ENCODE measurements at places on chromosomes 5 and 9.

DNA sequence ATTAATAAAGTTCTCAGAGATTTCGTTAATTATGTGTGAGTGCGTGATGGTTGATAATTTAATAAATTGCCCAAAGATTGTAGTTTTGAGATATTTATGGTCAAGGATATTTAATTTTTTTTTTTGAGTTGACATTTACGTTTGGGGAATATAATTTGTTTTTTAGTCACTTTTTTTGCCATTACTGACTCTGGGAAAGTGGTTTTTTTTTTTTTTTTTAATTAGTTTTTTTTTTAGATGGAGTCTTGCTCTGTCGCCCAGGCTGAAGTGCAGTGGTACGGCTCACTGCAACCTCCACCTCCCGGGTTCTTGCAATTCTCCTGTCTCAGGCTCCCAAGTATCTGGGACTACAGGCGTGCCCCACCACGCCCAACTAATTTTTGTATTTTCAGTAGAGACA, 1.7 kb downstream of the BDP1 start:
- no peak for DNase-seq

DNA sequence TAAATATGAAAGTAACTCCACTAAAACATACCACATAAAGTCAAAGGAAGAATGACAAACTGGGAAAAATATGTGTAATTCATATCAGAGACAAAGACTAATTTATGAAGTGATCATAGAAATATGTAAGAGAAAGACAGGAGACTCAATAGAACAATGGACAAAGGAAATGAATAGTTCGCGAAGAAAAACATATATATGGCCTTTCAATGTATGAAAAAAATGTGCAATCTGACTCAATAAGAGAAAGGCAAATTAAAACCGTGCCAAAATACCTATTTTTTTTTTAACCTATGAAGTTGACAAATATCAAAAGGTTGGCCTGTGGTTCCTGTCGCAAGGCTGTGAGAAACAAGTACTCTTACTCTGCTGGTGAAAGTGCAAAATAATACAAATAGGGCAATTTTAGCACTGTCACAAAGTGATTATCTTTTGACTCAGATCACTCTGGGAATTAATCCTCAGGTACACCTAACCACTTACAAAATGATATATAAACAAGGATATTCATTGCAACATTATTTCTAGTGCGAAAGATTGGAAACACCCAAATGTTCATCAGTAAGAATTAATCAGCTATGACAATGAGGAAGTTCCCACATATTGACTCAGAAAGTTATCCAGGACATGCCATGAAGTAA, 3.7 kb downstream of the C9 start:
- no peak for DNase-seq

DNA sequence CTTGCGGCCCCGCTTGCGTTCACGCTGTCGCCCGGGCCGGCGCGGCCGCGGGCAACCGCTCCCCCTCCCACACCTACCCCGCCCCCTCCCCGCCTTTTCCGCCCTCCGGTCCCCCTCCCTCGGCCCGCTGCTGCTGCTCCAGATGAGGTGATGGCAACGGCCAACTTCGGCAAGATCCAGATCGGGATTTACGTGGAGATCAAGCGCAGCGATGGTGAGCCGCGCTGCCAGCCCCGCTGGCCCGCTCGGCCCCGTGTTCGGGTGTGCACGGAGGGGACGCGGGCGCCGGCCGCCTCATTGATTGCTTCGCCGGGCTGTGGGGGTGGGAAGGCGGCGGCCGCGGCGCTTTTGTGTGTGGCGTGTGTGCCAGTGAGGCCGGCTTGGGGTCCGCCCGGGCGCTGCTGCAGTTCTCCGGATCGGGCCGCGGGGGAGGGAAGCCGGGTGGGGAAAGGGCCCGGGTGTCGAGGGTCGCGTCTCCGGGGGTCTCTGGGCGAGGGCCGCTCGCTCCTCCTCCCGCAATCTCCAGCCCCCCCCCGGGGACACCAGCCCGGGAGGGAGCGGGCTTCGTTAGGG, 403 bp downstream of the KIF2A start:
- DNase-seq, result no peak

GRCh38 chr9:123323196-123324013, 32.6 kb upstream of the CRB2 start:
- DNase-seq, result no peak

DNA sequence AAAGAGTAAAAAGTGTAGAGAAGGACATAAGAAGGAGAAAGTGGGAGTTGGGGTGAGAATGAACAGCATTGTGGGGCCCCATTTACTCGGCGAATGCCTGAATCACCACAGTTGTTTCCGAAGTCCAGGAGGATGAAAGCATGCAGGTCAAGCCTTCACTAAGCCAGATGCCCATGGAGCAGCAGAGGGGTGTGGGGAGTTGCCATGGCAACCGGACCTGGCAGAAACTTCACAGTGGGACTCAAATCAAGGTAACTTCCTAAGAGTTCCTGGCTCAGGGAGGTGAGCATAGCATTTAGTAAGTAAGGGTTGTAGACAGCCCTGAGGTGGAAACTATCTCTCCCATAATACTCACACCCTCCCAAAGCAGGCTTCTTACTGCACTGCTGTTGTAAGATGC, 357.1 kb downstream of the TRIM32 start:
- no peak for DNase-seq

- no peak for DNase-seq
Observed at GRCh38 chr5:121399879-121400278, 451.8 kb upstream of the FTMT start.

DNA sequence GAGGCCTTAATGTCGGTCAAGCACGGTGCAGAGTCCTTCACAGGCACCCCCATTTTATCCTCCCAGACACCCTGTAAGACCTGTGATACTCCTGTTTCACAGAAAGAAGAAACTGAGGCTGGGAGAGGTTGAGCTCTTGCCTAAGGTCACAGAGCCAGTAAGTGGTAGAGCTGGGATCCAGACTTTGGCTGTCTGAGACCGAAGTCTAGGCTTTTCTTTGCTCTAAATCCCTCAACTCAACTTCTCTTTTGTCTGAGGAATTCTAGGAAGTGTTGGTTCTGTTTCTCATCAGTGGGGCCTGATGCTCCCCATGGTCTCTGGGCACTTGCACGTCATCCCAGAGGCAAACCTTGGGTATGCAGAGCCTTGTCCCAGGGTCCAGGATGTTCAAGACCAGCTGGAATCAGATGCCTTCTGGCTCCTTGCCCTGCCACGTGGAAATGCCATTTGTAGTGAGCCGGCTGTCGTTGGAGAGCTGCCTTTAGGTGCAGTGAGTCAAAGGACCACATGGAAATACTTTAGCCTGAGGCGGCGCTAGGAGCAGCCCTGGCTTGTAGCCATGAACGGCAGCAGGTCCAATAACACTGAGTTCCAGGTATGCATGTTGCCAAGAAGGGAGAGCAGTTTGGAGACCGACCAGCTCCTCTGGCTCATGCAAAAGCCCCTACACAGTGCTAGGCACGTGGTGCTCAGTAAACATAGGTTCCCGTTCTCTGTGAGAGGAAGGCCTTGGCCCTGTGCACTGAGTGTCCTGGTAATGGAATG, 9.2 kb downstream of the DCANP1 start:
- no peak for DNase-seq

GRCh38 chr9:130243015-130243881, 22.3 kb upstream of the HMCN2 start:
- peak; percentile 72 for DNase-seq

- no peak for DNase-seq
Observed at GRCh38 chr5:1480217-1480616, 35.0 kb upstream of the SLC6A3 start.

DNA sequence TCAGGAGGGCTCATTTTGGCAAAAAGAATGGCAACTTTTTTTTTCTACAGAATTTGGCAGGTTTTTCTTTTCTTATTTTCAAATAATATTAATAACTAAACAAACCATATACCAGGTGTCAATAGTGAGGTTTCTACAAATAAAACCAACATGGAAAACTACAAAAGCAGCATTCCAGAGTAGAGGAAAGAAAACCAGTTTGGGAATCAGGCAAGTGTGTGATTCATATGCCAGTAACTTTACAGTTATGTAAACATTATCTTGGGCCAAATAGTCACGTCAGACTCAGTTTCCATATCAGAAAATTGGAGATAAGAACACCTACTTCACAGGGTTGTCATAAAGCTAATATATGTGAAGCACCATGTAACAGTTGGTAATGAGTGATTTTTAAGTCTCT, 51.7 kb downstream of the FBXW11 start:
- no peak for DNase-seq

- no peak for DNase-seq
Observed at GRCh38 chr5:144370273-144370672, 199.6 kb downstream of the KCTD16 start.

DNA sequence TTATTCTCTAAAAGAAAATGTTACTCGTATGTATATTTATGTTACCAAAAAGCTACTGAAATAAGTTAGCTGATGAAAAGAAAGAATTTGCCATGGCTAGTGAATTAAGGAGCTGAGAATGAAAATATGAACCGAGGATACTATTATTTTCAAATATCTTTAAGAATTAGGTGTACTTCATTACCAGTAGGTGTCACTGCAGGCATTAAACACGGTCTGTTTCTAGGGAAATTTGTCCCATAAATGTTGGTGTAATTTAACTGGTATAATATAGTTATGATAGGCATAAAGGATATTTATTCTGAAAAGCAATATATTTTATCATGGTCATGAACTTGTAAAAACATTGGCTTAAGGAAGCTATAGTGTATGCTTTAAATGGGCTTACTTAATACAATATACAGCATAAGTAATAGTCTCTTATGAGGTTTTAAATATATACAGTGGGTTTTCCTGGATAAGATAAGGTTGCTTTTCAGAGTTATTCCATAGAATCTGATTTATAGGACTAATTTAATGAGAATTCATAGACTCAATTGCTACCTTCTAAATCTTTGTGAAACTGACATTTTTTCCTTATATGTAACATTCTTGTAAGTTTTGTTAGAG, 72.4 kb upstream of the MPDZ start:
- no peak for DNase-seq

GRCh38 chr5:19179571-19179970, 808.4 kb downstream of the CDH18 start:
- DNase-seq, result no peak

GRCh38 chr5:153774686-153775085, 264.0 kb downstream of the FAM114A2 start:
- DNase-seq, result no peak

DNA sequence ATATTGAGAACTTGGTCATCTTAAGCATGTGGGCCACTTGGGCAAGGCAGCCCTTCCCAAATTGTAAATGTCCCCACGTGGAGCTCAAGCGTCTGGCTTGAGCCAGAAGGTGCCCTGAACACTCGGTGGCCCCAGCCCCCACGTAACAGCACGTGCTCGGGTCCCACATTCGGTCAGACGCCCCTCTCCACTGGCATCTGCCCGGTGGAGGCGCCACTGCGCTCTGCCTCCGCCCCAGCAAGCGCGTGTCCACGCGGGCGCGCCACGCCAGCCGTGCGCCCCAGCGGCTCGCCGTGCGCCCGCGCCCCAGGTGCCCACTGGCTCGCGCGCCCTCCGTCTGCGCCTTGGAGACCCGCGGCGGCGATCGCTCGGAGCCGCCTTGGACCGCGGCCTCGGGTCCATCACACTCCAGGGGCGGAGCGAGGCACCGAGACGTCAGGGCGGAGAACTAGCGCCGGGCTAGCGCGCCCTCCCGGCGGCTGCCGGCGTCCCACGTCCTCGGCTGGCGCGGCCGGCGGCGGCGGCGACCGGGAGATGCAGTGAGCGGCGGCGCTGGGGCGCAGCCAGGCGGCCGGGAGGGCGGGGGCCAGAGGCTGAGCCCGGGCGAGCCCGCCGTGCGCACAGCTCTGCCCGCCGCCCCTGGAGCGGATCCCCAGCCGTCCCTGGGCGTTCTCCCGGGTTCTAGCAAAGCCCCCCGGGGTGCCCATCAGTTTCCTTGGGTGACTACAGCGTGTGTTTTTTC, at the start of gene PALM2AKAP2:
PALM2AKAP2 (plus strand) TSS at position 488 of the 742 bp plus-strand sequence. CDS start 291 bp downstream, outside the sequence.
- no peak for DNase-seq

- DNase-seq, result no peak
Observed at GRCh38 chr9:136694163-136694871, 7.1 kb upstream of the AGPAT2 start.

DNA sequence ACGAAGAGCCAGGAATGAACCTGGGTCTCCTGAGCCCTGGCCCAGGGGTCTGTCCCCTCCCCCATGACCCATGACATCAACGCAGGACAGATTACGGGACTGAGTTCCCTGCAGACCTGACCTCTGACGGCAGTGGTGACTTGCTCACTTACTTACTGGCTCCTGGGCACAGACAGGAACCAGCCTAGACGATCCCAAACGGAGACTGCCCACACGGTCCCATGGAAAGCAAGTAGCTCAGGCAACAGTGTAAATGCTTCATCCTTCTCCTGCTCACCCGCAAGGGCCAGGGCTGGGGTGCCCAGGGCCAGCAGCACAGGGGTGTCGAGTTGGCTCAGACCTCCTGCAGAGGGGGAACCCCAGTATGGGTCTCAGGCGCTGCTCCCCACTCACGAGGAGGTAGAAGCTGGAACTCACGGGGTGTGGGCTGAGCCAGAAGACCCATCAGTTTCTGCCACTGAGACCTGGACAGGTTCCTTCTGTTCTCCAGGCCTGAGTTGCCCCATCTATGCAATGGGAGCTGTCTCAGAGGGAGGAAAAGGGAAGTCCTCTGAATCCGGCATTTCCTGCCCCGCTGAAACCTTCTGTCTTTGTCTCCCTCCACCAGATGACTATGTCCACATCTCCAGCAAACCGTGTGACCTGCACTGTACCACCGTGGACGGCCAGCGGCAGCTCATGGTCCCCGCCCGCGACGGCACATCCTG, 5.6 kb downstream of the ADAMTSL2 start:
- DNase-seq, result no peak

GRCh38 chr5:152089644-152090043, 165.0 kb upstream of the GLRA1 start:
- DNase-seq, result no peak

- DNase-seq, result no peak
Observed at GRCh38 chr9:83401328-83401900, 136.8 kb downstream of the FRMD3 start.

DNA sequence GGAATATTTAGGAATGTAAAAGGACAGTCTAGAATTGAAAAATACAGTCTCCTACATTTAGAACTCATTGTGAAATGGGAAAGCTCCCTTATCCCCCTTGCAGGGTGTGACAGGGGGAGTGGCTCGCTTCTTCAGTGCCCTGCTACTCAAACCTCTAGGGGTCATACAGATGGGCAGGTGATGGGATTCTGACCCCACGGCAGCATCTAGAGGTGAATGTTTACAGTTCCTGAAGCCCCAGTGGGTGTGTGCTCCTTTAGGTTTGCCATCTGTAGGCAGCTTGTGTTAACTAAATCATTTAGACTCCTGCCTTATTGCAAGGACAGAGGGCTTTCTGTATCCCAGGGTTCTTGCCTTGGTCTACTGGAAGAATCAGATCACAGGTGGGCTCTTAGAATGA, 271.0 kb upstream of the MPDZ start:
- DNase-seq, result no peak

GRCh38 chr5:93571114-93571949, 9.7 kb downstream of the NR2F1-AS1 start:
- no peak for DNase-seq

GRCh38 chr9:126721564-126721981, 83.3 kb upstream of the ZBTB43 start:
- DNase-seq, result no peak

- no peak for DNase-seq
Observed at GRCh38 chr5:125476901-125477585, 730.6 kb upstream of the ZNF608 start.

Data from activated B cell treated with CpG ODN at 0.5 μM for 24 hours (primary cell).